HL-60 (cell line): ENCODE measurements at places on chromosomes 12 and 14.

DNA sequence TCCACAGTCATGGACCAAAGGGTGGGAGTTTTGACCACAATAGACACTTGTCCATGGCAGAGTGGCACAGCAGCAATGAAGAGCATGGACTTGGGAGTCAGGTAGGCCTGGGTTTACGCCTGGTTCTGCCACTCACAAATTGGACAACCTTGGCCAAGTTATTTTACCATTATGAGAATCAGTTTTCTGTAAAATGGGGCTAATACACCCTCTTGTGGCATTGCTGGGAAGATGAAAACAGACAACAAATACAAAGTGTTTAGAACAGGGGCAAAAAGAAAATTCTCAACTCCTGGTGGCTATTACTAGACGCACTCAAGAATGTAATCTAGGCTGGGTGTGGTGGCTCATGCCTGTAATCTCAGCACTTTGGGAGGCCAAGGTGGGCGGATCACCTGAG, 2.6 kb downstream of the C12orf43 start:
- DNase-seq, result no peak

GRCh38 chr12:4274396-4275015, 944 bp downstream of the CCND2 start:
- DNase-seq, result peak; percentile 25

DNA sequence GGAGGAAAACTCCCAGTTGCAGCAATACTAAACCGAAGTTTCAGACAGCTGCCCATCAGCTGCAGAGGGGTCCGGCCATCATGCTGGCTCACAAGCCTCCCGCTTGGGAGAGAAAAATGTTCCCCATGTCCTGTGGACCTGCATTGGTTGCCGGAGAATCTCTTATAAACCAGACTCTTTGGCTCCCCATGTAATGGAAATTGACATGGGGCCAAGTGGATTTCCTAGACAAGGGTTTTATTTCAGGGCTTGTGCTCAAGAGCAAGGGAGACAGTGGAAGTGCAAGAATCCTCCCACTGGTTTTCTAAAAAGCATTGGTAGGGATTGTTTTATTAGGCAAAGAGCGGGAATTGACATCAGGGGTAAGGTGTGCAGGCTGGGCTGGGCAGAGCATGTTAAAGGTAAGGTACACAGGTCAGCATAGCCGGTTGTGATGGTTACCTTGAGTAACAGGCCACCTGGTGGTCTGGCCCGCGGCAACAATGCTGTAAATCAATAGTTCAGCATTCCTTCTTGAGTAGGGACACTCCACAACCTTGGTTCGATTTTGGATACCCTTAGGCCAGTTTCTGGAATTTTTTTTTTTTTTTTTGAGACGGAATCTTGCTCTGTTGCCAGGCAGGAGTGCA, 135.4 kb downstream of the UNC79 start:
- DNase-seq, result no peak

GRCh38 chr14:34018564-34019244, 67.8 kb upstream of the EGLN3 start:
- DNase-seq, result no peak

- no peak for DNase-seq
These were observed 831.1 kb downstream of the LRFN5 start for GRCh38 chr14:42437809-42438208.

DNA sequence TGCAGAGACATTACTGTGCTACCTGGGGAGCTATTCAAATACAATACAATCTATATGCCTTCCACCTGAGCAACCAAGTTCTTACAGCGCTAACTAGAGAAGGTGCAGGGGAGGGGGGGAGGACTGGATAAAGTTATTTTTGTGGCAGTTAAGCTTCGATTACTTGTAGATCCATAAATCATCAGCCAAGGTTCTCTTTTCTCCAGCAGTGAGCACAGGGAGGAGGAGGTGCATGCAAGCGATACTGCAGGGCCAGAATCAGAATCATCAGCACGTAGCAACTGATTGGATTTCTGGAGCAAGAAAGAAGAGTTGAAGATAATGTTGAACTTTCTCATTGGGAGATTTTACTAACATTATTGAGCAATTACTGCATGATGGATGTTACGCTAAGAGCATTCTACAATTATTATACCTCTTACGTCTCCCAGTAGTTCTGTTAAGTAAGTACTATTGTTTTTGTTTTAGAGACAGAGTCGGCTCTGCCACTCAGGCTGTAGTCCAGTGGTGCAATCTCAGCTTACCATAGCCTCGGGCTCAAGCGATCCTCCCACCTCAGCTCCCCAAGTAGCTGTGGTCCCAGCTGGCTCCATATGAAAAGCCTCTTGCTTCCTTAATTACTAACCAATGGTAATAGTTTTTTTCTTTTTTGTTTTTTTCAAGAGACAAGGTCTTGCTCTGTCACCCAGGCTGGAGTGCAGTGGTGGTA, 74.6 kb upstream of the EEA1 start:
- DNase-seq, result no peak

- DNase-seq, result no peak
These were observed 129.2 kb upstream of the USP15 start for GRCh38 chr12:62130834-62131552.

- DNase-seq, result no peak
These were observed 12.9 kb upstream of the DCD start for GRCh38 chr12:54661048-54661447.

- DNase-seq, result no peak
These were observed 175.2 kb downstream of the FOXG1 start for GRCh38 chr14:28941758-28942157.

DNA sequence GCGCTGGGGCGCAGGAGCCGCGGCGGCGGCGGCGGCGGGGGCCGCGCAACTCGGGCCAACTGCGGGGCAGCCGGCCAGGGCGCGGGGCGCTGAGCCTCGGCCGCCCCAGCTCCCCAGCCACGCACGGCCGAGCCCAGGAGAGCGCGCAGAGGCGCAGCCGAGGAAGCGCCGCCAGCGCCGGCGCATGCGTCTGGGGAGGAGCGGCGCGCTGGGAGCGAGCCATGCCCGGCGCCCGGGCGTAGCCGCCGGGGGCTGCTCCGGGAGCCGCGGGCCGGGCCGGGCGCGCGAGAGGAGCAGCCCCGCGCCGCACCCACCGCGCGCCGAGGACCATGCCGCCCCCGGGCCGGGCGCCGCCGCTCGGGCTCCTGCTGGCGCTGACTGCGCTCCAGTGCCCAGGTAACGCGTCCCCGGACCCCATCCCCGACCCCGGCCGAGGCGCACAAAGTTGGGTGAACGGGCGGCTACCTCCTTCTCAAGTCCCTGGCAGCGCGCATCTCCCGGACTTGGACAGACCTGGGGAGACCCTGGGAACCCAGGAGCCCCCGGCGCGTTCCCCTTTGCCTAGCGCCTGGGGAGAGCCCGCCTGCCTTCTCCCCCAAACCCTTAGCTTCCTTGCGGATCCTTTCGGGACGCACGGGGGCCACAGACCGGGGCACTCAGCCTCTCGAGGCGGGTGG, 121.4 kb downstream of the AACS start:
- DNase-seq, result no peak

DNA sequence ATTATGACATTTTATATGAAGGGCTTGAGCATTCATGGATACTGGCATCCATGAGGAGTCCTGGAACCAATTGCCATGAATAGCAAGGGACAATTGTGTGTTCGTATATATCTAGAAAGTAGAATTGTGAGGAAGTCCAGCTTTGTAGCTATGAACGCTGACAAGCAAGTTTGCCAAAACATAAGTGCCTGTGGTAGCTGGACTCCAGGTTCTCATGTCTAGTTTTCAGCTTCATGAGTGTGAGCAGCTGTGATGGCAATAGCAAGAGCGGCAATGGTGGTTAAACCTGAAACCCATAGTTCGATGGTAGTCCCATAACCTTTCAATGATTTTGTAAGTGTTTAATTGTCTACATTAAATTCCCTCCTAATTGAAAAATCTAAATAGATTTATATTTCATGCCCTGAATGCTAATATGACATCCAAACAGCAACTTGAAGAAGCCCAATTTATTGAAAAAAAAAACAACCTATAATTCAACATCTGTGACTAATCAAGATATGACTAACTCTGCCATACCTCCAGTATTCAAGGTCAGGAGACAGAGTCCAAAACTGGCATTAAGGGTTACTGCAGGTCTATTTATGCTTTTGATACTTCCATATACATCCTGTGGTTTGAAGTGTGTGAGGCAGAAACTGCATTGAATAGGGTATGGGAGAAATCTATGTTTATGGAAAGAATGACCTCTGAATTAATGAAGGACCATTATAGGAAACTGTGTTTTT, 50.3 kb upstream of the PCED1B start:
- no peak for DNase-seq

- DNase-seq, result no peak
These were observed 117.1 kb downstream of the HMGA2 start for GRCh38 chr12:65941388-65941787.

GRCh38 chr14:50381823-50382287, 14.8 kb downstream of the CDKL1 start:
- no peak for DNase-seq

DNA sequence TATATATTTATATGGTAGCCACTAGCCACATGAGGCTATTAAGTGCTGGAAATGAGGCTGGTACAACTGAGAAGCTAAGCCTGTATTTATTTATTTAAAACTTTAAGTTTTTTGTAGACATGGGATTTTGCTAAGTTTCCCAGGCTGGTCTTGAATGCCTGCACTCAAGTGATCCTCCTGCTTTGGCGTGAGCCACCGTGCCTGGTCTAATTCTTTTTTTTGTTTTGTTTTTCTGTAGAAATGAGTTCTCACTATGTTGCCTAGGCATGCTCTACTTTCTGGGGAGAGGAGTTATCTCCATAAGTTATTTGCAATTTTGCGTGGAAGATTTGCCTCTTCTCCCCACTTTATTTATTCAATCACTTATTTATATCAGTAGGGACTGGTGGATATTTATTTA, 4.8 kb upstream of the SNRNP35 start:
- no peak for DNase-seq

GRCh38 chr14:105468621-105469241, 5.9 kb upstream of the CRIP2 start:
- no peak for DNase-seq

- no peak for DNase-seq
These were observed 399 bp upstream of the WASHC4 start for GRCh38 chr12:105107171-105107493.

GRCh38 chr14:92819011-92819597, 25.0 kb downstream of the GOLGA5 start:
- no peak for DNase-seq

- DNase-seq, result peak; percentile 62
These were observed 107.4 kb upstream of the MED13L start for GRCh38 chr12:116384691-116385485.

DNA sequence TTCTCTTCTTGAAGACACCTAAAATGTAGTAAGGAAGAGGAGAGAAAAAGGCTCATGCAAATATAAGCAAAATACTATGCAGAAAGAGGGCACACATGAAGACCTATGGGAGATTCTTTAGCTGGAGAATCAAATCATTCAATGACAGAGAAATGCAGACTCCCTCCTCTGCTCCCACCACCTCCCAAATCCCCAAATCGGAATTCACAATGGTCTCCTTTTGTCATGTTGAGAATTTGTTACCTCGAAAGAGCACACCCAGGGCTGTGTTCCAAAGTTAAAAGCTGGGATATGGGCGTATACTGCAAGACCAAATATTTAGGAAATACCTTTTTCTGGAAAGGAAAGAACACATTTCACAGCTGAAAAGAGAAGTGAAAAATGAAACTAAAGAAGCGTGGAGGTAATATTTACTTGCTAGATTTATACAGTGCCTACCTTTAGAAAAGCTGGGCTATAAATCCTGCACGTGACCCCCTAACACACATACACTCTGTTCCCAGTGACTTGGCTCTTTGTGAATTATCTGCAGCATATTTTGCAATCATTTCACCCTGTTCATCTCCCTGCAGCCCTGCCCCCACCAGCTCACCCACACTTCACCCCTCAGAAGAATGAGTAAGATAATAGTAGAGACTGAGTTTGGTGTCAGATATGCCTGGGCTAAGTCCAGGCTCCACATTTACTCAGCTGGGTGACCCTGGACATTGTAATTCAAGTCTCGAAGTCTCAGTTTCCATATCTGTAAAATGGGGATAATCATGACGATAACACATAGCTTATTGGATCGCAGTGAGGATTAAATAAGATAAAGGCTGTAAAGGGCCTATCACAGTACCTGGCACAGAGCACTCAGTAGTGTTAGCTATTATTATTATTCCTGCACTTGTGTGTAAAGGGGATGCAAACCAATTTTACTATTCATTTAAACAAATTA, 2.9 kb upstream of the CACNA1C start:
- no peak for DNase-seq

GRCh38 chr14:61653507-61653906, 41.8 kb upstream of the HIF1A start:
- DNase-seq, result no peak

- DNase-seq, result peak; percentile 99
These were observed 6.3 kb upstream of the NFE2 start for GRCh38 chr12:54306925-54307741.

DNA sequence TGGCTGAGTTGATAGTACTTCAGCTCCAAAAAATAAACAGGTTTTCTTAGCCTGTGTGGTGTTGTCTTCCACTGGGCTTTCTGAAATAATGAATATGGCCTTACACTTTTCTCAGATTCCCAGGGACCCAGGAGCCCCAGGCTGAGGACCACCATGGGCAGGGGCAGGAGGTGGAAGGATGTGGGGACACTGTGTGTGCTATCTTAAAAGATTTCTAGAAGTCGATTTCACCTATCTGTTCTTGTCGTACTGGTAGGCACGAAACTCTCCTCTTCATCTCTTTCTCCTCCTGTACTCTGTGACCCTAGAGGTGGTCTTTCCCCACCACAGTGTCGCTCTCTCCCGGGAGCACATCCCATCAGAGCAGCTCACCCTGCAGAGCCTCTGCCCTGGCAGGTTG, 107.7 kb upstream of the FKBP4 start:
- DNase-seq, result no peak

- no peak for DNase-seq
These were observed 1365.7 kb downstream of the AACS start for GRCh38 chr12:126430921-126431320.

GRCh38 chr14:37594971-37595808, at the start of the genes FOXA1 and TTC6:
Gene FOXA1 (minus strand): TSS chr14:37595249. CDS start chr14:37594972, 277 bp downstream.
Gene TTC6 (plus strand): TSS chr14:37595629. CDS start chr14:37622065, 26,436 bp downstream.
- peak; percentile 18 for DNase-seq

DNA sequence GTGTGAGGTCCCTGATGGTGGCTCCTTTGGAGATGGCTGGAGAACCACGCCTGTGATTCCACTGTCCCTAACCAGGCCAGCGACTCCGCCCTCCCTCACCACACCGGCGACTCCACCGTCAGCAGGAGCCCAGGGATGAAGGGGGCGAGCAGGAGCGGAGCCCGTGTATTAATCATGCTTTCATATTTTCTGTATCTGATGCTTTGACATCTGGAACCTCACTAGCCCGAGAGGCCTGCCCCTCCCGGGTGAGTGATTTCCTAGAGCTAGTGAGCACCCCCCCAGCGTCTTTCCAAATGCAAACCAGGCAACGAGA, 69.9 kb downstream of the NOC4L start:
- DNase-seq, result no peak
